ENCODE measurements at places on chromosomes 6 and 20. TPM values are rescaled to one million over a fixed set of nuclear protein-coding genes. Genes with fewer than 3 reads are reported as not detected.
A peak's percentile ranks its signal among the peaks of the same experiment; 100 is the strongest.

GRCh38 chr6:53378208-53378607 is 29.5 kb upstream of the ELOVL5 start:
- H3K27ac ChIP-seq, result no peak overlapping the region
- H3K36me3 ChIP-seq, result no peaks in the 10 kb centered on the region
- DNase-seq, result no peak

DNA sequence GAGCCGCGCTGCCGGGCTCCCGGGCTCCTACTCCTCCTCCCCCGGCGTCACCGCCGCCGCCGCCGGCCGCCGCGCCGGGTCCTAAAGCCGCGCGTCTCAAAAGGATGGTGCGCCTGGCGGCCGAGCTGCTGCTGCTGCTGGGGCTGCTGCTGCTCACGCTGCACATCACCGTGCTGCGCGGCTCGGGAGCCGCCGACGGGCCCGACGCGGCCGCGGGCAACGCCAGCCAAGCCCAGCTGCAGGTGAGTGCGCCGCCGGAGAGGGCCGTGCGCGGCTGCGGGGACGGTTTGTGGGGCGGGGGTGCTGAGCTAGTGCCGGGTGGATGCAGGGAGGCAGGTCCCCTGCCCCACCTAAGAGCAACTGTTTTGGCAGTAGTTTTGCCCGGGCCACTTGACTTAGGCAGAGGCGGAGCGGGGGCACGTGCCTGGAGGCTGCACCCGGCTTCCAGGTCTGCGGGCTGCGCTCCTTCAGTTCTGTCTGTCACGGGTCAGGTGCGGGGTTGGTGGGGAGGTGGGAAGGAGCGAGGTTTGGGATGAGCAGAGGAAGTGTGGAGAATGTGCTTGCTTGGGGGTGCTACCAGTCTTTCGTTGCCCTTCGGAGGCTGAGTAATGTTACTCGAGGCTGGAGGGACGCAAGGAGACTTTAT is 722 bp downstream of the ISM1 start:
- peaks cover 11% of the 10 kb centered on the region for H3K4me1 ChIP-seq
- peak overlapping the region; percentile 62 for H3K4me3 ChIP-seq
- H3K36me3 ChIP-seq, result no peaks in the 10 kb centered on the region

- peak overlapping the region; percentile 27 for H3K4me3 ChIP-seq
- DNase-seq, result peak; percentile 72
- peak overlapping the region; percentile 64 for H3K27ac ChIP-seq
- no peaks in the 10 kb centered on the region for H3K27me3 ChIP-seq
- peaks cover 58% of the 10 kb centered on the region for H3K4me1 ChIP-seq
- H3K36me3 ChIP-seq, result no peaks in the 10 kb centered on the region
Observed at GRCh38 chr6:31122791-31123706, 2.8 kb upstream of the CDSN start.

DNA sequence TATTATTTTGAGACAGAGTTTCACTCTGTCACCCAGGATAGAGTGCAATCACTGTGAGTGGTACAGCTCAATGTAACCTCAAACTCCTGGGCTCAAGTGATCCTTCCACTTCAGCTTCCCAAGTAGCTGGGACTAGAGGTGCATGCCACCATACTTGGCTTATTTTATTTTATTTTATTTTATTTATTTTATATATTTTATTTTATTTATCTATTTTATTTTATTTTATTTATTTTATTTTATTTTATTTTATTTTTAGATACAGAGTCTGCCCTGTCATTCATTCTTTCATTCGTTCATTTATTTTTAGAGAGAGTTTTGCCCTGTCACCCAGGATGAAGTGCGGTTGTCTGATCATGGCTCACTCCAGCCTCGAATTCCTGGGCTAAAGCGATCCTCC is 35.5 kb downstream of the ATG5 start:
- no peaks in the 10 kb centered on the region for H3K4me1 ChIP-seq
- no peaks in the 10 kb centered on the region for H3K27me3 ChIP-seq
- no peak overlapping the region for H3K27ac ChIP-seq
- peaks cover 22% of the 10 kb centered on the region for H3K36me3 ChIP-seq

- H3K4me3 ChIP-seq, result no peak overlapping the region
- no peak for DNase-seq
- H3K4me1 ChIP-seq, result no peaks in the 10 kb centered on the region
- H3K27ac ChIP-seq, result no peak overlapping the region
- H3K36me3 ChIP-seq, result no peaks in the 10 kb centered on the region
Observed at GRCh38 chr6:128323011-128323410, 197.4 kb downstream of the PTPRK start.

SLC23A2 gene
- total RNA-seq, result 16.3 TPM

Data from HCT116 (cell line).